ENCODE measurements at places on chromosomes 12 and 14.
A peak's percentile ranks its signal among the peaks of the same experiment; 100 is the strongest.

- no peak for DNase-seq
Measured at GRCh38 chr14:72812292-72812851, 81.5 kb downstream of the DPF3 start.

DNA sequence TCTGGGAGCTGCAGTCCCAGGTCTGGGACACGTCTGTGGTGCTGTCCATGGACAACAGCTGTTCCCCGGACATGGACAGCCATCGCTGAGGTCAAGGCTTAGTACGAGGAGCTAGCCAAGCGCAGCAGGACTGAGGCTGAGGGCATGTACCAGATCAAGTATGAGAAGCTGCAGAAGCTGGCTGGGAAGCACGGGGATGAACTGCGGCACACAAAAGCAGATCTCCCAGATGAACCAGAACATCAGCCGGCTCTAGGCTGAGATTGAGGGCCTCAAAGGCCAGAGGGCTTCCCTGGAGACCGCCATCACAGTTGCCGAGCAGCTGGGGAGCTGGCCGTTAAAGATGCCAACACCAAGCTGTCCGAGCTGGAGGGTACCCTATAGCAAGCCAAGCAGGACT, 375.3 kb downstream of the SEC23A start:
- no peak for DNase-seq

- peak; percentile 67 for DNase-seq
Measured at GRCh38 chr12:132619386-132620112, 973 bp downstream of the P2RX2 start.

- no peak for DNase-seq
Measured at GRCh38 chr14:90660865-90661570, 155.2 kb downstream of the TTC7B start.

DNA sequence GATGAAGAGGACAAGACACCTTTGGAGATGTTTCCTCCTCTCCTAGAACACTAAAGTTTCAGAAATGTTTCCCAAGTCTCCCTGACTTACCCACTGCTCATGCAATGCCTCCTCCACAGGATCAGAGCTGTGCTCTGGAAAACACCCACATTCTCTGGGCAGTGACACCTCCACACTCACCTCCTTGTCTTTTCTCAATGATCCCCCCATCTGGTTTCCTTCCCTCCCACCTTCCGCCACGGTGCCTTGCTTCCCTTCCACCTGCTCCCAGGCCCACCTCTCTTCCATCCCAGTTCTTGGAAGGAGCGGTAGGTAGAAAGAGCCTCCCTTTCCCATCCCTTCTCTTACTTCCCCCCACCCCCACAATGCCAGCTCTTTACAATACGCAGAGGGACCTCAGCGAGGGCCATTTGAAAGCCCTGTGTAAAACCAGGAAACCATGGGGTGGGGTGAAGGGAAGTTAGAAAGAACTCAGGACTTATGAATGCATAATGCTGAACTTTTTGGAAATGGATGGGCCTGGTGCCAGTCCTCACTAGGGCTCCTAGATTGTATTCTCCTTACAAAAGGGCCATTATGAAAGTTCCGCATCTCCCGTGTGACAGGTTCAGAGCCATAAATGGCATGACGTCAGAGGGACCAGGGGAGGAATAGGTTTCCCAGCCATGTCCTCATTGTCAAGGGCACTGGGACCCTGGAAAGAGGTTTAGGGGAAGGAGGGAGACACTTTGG, 12.8 kb downstream of the FBLN5 start:
- DNase-seq, result no peak

DNA sequence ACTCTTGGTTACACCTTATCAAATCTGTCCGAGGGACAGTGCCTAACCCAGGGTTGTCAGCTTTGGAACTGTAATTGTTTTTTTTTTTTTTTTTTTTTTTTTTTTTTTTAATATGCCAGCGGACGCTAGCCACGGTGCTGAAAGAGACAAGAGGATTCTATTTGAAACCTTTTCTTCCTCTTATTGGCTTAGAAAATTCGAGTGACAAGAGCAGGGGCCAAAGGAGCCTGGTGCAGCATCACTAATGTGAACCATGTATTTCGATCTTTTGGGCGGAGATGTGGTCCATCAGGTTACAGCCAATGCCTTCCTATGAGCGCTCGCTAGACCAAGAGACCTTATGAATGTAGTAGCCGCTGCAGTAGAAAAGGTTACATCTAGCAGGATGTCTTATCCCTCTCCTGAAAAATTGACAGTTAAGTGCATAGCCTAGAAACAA, 922 bp downstream of the PTPRR start:
- DNase-seq, result no peak

DNA sequence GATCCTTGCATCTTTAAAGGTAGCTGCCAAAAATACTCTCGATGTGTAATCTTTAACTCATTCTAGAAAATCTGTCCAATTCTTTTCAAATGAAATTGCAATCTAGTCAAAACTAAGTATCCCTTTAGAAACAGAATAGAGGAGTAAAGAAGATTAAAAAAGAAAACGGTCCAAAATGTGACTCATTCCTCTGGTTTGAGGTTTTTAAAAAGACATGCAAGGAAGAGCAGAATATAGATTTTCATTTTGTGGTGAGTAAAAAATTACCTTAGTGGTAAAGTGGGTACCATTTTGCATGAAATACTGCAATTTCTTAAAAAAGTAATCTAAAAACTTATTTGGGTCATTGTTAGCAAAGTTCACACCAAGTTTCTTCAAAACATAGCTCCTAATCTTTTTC, 108.4 kb downstream of the BRMS1L start:
- DNase-seq, result no peak

GRCh38 chr12:130031571-130032189, 127.9 kb upstream of the TMEM132D start:
- DNase-seq, result peak; percentile 84

GRCh38 chr12:94510128-94510527, 50.5 kb upstream of the CEP83 start:
- DNase-seq, result no peak

DNA sequence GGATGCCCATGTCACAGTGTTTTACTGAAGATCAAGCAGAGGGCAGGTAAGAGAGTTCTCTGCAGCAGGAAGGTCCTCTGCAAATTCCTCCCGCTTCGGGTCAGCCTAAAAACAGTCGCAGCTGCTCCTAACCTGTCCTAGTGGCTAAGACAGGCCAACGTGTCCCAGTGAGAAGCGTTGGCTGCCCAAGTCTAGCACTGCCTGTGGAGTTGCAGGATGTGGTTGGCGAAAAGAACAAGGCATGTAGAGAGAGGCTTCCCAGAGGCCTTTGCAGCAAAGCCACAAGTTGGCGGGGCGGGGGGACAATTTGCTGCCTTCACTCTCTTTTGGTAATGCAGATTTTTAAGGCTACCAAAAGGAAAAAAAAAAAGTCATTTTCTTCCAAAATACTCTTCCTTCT, 340.1 kb downstream of the BCL11B start:
- no peak for DNase-seq

- DNase-seq, result no peak
Measured at GRCh38 chr12:57254506-57255280, 3.7 kb upstream of the STAC3 start.

- DNase-seq, result no peak
Measured at GRCh38 chr14:60599727-60600126, 49.5 kb downstream of the SIX1 start.

GRCh38 chr12:3973973-3974644, 100.9 kb upstream of the PARP11 start:
- no peak for DNase-seq

DNA sequence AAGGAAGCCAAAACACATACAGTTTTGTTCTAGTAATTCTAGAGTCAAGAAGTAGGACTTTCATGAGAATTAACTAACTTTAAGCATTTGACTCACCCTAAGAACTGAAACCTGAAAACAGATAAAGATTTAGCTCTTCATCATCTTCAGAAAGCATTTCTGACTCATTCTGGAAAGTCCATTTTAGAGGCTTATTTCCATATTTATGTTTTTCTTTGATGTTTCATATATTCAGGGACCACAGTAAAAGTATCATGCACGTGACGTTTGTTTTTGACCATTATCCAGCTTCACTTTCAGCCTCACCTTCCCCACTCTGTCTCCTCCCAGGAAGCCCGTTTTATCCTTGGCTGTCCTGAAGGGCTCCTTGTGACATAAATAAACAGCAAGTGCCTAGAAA, 79.2 kb downstream of the MDGA2 start:
- DNase-seq, result no peak

GRCh38 chr14:38592764-38593442, 337.0 kb upstream of the CLEC14A start:
- DNase-seq, result peak; percentile 16

- DNase-seq, result no peak
Measured at GRCh38 chr12:110627500-110628195, 13.7 kb downstream of the TCTN1 start.

- DNase-seq, result no peak
Measured at GRCh38 chr14:58738189-58738836, 100.6 kb downstream of the DACT1 start.

- no peak for DNase-seq
Measured at GRCh38 chr14:54881761-54882401, 20.7 kb downstream of the GCH1 start.

- DNase-seq, result no peak
Measured at GRCh38 chr14:105938055-105938863, 411.9 kb downstream of the TMEM121 start.

DNA sequence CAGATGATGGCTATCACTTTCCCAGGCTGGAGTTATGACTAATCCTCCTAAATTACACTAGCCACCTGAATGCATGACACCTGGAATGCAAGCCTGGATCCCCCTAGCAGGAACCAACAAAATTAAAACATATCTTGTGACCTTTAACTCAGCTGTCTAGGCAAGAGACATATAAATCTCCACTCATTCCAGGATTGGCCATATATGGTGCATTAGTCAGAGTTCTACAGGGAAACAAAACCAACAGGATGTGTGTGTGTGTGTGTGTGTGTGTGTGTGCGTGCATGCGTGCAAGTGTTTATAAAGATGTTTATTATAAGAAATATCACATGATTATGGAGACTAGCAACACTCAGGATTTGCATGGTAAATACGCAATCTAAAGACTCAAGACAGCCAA, 212.8 kb downstream of the KIF21A start:
- DNase-seq, result no peak

DNA sequence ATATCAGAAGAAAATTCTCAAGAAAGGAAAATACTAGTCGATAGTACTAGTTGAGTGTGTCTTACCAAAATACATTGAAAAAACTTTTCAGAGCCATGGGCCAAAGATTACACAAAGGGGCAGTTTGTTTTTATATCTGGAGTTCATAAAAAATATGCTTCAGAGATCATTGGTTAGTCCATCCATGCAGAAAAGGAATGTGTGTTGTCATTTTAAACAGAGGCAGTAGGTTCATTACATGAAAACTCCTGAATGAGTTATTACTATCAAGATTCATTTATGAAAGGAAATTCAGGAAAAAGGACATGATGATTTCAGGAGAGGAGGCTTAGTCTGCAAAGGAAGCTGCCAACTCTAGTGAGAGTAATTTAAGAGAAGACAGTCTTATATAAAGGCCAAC, 354.8 kb downstream of the AEBP2 start:
- DNase-seq, result no peak

DNA sequence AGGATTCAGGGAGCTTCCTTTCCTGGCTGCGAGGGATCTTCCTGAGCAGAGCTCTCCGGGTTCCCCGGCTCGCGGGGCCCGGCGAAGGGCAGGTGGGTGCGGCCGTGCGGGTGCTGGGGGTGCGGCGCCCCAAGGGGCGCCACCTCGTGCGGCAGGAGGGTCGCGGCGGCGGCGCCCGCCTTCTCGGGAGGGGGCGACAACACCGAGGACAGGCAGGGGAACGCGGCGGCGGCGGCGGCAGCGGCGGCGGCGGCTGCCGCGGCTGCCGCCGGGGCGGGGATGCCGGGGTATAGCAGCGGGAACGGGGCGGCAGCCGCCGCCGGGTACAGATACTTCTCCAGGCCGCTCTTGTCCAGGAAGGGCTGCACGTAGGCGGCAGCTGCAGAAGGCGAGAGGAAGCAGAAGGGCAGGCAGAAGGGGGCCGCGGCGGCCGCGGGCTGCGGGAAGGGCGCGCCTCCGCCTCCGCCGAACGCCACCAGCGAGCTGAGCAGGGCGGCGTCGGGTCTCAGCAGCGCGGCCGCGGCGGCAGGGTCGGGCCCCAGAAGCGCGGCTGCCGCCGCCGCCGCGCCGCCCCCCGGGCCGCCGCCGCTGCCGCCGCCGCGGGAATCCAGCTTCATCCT, 2.7 kb downstream of the BHLHE41 start:
- DNase-seq, result peak; percentile 11

GRCh38 chr12:8637666-8638065, 25.0 kb downstream of the MFAP5 start:
- no peak for DNase-seq

- DNase-seq, result no peak
Measured at GRCh38 chr12:11653215-11653753, 3.8 kb downstream of the ETV6 start.

- DNase-seq, result no peak
Measured at GRCh38 chr14:60294411-60295069, 45.5 kb downstream of the PPM1A start.

DNA sequence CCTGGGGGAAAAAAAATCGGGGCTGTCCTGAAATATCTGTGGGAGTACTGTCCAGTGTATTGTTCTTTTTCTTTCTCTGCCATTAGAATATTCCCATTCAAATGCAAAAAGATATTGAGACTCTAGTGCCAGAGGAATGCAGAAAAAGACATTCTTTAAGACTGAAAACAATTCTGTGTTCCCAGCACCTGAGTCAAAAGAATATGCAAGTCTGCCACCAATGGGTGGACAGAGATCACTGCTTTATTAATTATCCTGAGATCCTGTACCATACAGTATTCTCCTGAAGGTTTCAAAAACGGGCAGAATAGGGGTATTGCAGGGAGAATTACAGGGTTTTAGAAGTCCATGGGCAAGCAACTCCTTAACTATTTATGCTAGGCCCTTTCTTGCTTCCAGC, 361.8 kb downstream of the C12orf50 start:
- peak; percentile 9 for DNase-seq

- DNase-seq, result no peak
Measured at GRCh38 chr12:31853977-31854376, 105.2 kb upstream of the RESF1 start.

- no peak for DNase-seq
Measured at GRCh38 chr12:115249671-115250278, 565.8 kb upstream of the TBX3 start.

- DNase-seq, result no peak
Measured at GRCh38 chr12:6967651-6968100, 2.8 kb downstream of the PHB2 start.

GRCh38 chr14:99728231-99728920, 44.3 kb downstream of the CYP46A1 start:
- DNase-seq, result peak; percentile 7

DNA sequence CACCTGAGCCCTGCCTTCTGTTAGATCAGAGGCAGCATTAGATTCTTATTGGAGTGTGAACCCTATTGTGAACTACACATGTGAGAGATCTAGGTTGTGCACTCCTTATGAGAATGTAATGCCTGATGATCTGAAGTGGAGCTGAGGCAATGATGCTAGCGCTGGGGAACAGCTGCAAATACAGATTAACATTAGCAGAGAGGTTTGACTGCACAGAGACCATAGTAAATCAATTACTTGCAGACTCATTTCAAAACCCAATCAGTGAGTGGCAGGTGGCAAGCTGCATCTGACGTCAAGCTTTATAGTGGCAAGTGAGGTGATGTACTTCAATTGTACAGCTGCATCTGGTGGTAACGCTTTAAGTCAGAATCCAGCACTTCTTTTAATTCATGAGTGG, 141.6 kb downstream of the GPHN start:
- DNase-seq, result peak; percentile 45

- no peak for DNase-seq
Measured at GRCh38 chr12:105954951-105955931, 183.5 kb downstream of the NUAK1 start.

Measured in WERI-Rb-1 (cell line).